Stimulated activated CD4-positive, alpha-beta T cell treated with anti-CD3 and anti-CD28 coated beads, Interleukin-1b, Interleukin-23, amount 100 ng/mL, for 1 hour (primary cell): ENCODE measurements at places on chromosomes 3 and 15.

- no peak for DNase-seq
Observed at GRCh38 chr3:58068122-58068809, 60.0 kb downstream of the FLNB start.

GRCh38 chr3:157752956-157753786, 250.0 kb upstream of the VEPH1 start:
- DNase-seq, result no peak

GRCh38 chr15:59278120-59278519, 71.5 kb downstream of the LDHAL6B start:
- no peak for DNase-seq

GRCh38 chr3:161349529-161350312, 21.6 kb downstream of the SPTSSB start:
- peak; percentile 19 for DNase-seq

- DNase-seq, result no peak
Observed at GRCh38 chr15:98063315-98063714, 102.8 kb downstream of the ARRDC4 start.

GRCh38 chr3:195131176-195131575, 139.8 kb downstream of the XXYLT1 start:
- DNase-seq, result no peak

GRCh38 chr15:44414001-44414400, 13.4 kb upstream of the CTDSPL2 start:
- no peak for DNase-seq

DNA sequence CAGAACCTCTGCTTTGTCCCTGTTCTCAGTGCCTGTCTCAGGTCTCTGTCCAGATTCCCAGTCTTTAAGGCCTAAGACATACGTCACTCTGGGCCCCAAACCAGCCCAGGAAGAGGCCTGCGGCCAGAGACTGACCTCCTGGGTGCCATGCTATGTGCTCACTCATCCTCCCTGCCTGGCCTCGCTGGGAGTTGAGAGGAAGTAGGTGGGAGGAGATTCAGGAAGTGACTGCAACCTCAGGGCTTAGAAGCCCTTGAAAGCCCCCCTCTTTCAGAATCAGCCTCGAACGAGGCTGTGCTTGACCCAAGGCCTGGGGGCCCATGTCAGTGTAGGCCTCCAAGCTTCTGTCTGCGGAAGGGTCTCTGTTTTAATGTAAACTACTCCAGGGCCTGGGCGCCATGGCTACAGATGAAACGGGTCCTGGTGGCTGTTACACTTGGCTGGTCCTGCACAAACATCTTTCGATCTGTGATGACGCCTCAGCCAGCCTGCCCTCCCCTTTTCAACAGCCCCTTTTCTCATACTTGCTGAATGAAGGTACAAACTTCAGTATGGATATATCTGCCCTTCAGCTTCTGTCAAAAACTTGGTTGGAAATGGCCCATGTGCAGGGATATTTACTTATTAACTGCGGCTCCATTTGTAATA, 11.7 kb downstream of the RASGRF1 start:
- DNase-seq, result no peak

DNA sequence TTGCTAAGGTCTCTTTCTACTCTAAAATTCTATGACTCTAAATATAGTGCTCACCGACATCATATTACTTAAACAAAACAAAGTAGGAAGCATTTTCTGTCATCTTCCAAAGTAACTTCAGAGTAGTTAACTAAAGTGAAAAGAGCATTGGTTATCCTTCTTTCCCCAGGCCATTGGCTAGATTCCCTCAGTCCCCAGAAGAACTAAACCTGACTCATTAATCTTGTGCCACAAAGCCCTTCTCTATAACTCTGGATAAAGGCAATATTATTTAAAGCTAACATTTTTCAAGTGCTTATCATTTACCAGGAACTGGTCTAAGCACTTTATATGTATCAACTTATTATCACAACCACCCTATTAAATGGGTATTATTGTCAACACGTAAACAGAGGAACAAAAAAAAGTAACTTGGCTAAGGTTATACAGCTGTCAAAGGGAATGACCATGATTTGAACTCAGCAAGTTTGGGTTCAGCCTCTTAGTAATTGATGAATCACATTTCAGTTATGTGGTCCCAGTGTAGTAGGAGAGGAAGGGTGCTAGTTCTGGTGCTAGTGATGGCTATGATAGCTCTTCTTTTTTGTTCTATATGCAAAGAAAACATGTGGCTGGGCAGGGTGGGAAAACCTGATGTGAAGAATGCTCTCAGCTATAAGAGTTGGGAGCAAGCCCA, 304.9 kb downstream of the FGF12 start:
- no peak for DNase-seq

GRCh38 chr3:12246497-12247163, 42.2 kb upstream of the PPARG start:
- no peak for DNase-seq

DNA sequence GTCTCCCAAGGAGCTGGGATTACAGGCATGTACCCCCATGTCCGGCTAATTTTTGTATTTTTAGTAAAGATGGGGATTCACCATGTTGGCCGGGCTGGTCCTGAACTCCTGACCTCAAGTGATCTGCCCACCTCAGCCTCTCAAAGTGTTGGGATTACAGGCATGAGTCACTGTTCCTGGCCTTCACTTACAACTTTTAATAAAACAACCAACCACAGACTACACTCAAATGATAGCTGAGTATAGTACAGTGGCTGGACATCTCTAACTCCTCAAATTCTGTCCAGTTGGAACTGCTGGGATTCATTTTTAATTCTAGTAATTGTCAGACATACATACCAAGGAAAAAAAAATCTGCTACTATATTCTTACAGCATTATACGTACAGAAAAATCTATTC, 71.0 kb downstream of the PBRM1 start:
- no peak for DNase-seq

GRCh38 chr15:50128266-50128665, 9.2 kb upstream of the ATP8B4 start:
- no peak for DNase-seq

- no peak for DNase-seq
Observed at GRCh38 chr3:24591661-24592555, 97.3 kb upstream of the THRB start.

GRCh38 chr3:191649626-191650025, 188.7 kb downstream of the PYDC2 start:
- DNase-seq, result no peak

DNA sequence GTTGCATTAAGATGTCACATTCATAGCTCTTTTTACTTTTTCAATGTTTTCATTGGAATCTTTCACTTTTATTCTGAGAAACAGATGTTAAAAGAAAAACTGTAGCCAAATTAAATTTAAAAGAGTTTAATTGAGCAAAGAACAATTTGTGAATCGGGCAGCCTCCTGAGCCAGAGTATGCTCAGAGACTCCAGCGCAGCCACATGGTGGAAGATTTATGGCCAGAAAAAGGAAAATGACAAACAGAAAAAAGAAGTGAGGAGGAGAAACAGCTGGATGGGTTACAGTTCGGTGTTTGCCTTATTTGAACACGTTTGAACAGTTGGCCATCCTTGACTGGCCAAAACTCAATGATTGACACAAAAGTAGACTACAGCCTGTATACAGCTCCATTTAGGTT, 33.8 kb upstream of the RAB11A start:
- DNase-seq, result no peak

GRCh38 chr3:149603126-149604074, 54.4 kb downstream of the WWTR1 start:
- no peak for DNase-seq

- no peak for DNase-seq
Observed at GRCh38 chr3:133966954-133967353, 62.8 kb downstream of the SLCO2A1 start.

GRCh38 chr3:115697263-115698053, 74.1 kb downstream of the GAP43 start:
- DNase-seq, result no peak

GRCh38 chr3:122356402-122356801, 26.6 kb downstream of the MIX23 start:
- DNase-seq, result no peak

DNA sequence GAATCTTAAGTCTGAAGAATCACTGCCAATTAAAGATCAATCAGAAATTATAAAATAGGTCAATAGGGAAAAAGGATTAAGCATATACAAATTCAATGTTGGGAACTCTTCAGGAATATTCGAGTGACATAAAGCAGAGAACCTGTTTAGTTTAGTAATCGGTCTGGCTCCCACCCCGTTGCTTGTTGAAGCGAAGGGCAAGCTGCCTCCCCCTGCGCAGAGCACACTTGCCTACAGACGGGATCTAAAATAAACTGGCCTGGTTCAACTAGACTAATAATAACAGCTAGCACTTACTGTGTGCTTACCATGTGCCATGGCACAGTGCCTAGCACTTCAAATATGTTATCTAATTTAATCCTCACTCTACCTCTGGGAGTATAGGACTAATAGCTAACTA, 8.6 kb downstream of the SEMA6D start:
- DNase-seq, result no peak

DNA sequence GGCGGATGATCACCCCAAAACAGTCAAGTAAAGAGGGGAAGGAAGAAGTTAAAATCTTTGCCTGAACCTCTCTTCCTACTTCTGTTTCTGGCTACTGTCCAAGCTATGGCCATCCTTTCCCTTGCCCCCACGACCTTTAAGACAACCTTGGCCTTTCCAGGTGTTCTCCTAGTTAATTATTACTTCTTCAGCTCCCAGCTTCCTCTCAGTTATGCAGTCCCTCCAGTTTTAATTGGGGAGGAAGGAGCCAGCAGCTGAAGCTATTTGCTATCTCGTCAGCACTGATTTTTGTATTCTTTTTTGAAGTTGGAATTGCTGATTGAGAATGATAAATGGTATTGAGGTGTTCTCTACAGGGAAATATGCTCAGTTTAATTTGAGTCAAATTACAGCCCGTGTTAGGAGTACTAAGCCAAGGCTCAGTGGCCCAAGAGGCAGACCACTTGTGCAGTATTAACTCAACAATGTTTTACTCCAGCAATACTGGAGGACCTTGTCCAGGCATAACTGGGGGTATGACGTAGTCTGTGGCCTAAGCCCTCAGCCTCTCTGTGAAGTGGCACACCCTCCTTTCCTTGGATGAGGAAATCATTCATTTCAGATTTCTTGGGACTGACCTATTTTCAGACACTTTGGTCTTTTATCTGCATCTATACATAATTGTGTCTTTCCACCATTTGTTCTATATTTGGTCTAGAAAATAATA, 336.9 kb downstream of the SLC9A9 start:
- DNase-seq, result no peak

- no peak for DNase-seq
Observed at GRCh38 chr3:115151921-115152320, 4.8 kb upstream of the ZBTB20 start.

GRCh38 chr3:115478359-115478758, 145.0 kb upstream of the GAP43 start:
- no peak for DNase-seq

- DNase-seq, result no peak
Observed at GRCh38 chr15:98711810-98712209, 63.5 kb downstream of the IGF1R start.

- DNase-seq, result no peak
Observed at GRCh38 chr3:190699776-190700175, 162.7 kb downstream of the GMNC start.

GRCh38 chr15:55402707-55403106, 5.5 kb downstream of the CCPG1 start:
- DNase-seq, result no peak

GRCh38 chr3:158109295-158109803, 540 bp upstream of the RSRC1 start:
- DNase-seq, result no peak

GRCh38 chr15:63104727-63105126, 16.9 kb upstream of the LACTB start:
- no peak for DNase-seq

GRCh38 chr15:78673917-78674444, 33.0 kb upstream of the CHRNB4 start:
- no peak for DNase-seq

- no peak for DNase-seq
Observed at GRCh38 chr15:26875476-26875850, 8.6 kb downstream of the GABRA5 start.

- DNase-seq, result no peak
Observed at GRCh38 chr3:128270559-128271492, 117.5 kb downstream of the EEFSEC start.

GRCh38 chr3:27224197-27224596, 145.0 kb downstream of the NEK10 start:
- DNase-seq, result no peak

- DNase-seq, result no peak
Observed at GRCh38 chr3:108728934-108729333, 28.3 kb downstream of the RETNLB start.

DNA sequence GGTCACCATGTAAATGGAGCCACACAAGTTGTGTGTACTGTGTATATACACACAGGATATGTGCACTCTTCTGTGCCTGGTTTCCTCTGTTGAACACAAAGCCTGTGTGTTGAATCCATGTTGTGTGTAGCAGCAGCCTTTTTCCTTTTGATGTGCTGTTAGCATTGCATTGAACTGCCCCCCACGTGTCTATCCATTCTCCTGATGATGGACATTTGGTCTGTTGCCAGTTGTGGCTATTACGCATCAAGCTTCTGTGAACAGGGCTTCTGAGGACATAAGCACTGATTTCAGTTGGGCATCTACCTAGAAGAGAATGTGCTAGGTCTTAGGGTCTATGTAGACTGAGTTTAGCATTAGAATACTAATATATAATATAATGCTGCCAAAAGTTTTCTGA, 77.4 kb downstream of the LSM3 start:
- no peak for DNase-seq

- no peak for DNase-seq
Observed at GRCh38 chr15:41692049-41692448, 31.8 kb downstream of the MGA start.

- no peak for DNase-seq
Observed at GRCh38 chr3:152595975-152596821, 238.7 kb upstream of the P2RY1 start.

- no peak for DNase-seq
Observed at GRCh38 chr3:112688085-112688769, 47.3 kb upstream of the CCDC80 start.

GRCh38 chr3:68743521-68743920, 188.8 kb downstream of the TAFA4 start:
- no peak for DNase-seq

- DNase-seq, result no peak
Observed at GRCh38 chr3:15768421-15769255, 29.1 kb downstream of the ANKRD28 start.

GRCh38 chr3:104610730-104611652, 755.7 kb upstream of the ALCAM start:
- no peak for DNase-seq

DNA sequence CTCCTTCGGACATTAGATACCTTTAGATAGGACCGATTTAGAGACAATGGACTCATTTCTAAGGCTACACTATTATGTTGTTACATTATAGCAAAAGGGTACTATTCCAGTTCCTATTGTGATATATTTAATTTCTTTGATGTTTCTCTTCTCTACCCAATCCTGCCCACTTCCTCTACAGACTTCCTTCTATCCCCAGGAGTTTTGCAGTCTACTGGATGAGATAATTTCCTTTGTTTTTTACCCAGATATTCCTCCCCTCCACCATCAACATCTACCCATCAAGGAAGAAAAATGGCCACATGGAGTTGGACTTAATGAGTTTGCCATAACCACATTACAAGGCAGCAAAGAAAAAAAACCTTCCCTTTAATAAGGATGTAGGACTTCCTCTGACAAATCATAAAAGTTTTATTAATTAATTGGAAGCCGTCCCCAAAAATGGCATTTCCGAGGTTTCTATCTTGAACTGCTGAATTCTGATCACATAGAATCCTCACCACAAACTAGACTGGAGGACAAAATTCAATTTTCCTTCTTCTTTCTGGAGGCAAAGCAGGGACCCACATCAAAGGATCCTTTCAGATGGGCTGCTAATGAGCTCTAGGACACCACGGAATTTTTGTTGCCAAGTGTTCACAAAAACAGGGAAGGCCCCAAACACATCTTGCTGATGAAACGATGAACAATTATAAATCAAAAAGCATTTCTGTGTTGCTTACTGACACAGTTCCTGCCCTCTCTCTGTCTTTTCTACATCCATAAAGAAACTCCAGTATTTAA, 33.4 kb downstream of the FRMD4B start:
- no peak for DNase-seq
